Activated CD8-positive, alpha-beta memory T cell treated with anti-CD3 and anti-CD28 coated beads, Interleukin-2, amount 50 U/mL, for 4 hours (primary cell): ENCODE measurements at places on chromosomes 4 and X.

DNA sequence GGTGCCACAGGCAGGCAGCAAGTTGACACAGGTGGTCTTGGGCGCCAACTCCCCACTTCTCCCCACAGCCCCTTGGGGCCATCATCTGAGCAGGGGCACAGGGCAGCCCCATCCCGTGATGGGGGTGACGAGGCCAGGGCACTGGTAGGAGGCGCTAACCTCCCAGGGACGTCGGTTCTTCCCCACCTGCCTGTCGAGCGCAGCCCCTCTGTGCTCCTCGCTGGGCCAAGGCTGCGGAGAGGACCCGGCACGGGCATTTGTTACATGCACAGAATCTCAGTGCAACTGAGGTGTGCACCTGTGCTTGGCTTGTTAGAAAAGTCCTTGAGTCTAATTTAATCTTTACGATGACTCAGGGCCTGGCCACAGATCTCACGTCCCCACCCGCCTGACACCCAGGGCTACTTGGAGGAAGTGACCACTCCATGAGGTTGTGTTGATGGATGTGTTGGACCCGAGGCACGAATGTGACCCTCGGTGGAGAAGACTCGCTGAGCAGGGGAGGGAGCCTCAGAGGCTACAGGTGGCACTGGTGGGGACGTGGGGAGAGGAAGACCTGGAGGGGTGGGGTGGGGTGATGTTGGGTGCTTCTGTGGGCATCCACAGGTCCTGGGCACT, 3.1 kb upstream of the SH3TC1 start:
- DNase-seq = no peak

- no peak for DNase-seq
Measured at GRCh38 chr4:83241132-83241531, 43.5 kb downstream of the COQ2 start.

- no peak for DNase-seq
Measured at GRCh38 chr4:109206620-109207019, 95.8 kb downstream of the COL25A1 start.

- DNase-seq = no peak
Measured at GRCh38 chrX:9396930-9397329, 67.9 kb upstream of the TBL1X start.

GRCh38 chr4:38950159-38950558, 82.0 kb downstream of the TMEM156 start:
- DNase-seq = no peak

- DNase-seq = no peak
Measured at GRCh38 chr4:48032721-48033120, 16.1 kb downstream of the NIPAL1 start.

GRCh38 chr4:173405840-173406606, 7.1 kb upstream of the SCRG1 start:
- no peak for DNase-seq

DNA sequence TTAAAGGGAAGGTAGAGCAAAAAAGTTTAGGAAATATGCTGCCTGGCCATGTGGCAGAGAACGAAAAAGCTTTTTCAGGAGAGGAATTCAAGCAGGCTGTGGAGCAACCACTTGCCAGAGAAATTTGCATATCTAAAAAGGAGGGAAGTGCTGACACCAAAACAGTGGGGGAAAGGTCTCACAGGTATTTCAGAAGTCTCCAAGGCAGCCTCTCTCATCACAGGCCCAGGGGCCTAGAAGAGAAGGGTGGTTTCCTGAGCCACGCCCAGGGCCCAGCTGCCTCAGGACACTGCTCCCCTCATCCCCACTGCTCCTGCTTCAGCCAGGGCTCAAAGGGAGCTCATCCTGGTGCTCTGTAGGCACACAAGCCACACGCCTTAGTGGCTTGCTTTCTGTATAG, 29.9 kb upstream of the STS start:
- no peak for DNase-seq

GRCh38 chr4:140637836-140638235, 69.1 kb upstream of the UCP1 start:
- DNase-seq = no peak

DNA sequence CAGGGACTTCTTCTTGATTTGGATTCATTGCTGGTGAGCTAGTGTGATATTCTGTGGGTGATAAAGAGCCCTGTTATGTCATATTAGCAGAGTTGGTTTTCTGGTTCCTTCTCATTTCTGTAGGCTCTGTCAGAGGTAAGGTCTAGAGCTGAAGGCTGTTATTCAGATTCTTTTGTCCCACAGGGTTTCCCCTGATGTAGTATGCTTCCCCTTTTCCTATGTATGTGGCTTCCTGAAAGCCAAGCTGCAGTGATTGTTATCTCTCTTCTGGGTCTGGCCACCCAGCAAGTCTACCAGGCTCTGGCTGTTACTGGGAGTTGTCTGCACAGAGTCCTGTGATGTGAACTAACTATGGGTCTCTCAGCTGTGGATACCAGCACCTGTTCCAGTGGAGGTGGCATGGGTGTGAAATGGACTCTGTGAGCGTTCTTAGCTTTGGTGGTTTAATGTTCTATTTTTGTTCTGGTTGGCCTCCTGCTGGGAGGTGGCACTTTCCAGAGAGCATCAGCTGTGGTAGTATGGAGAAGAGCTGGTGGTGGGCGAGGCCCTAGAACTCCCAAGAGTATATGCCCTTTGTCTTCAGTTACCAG, 373.7 kb downstream of the AR start:
- DNase-seq = no peak

- no peak for DNase-seq
Measured at GRCh38 chr4:122221322-122221721, 69.2 kb downstream of the BLTP1 start.

GRCh38 chrX:105870445-105870844, 48.1 kb downstream of the NRK start:
- DNase-seq = no peak

DNA sequence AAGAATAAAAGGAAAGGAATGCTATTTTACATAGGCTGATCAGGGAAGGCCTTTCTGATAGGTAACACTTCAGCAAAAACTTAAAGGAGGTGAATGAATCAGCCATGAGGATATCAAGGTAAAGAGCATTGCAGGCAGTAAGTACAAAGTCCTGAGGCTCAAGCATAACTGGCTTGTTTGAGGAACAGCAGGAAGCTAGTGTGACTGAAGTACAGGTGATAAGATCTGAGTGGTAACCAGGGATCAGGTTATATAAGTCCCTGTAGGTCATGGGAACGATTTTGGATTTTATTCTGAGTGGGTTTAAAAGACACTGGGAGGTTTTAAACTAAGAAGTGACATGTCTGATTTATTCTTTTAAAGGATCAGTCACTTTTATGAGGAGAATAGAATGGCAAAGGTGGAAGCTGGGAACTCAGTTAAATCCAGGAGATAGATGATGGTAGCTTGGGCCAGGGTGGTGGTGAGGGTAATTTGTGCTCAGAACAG, 47.1 kb upstream of the THOC2 start:
- DNase-seq = no peak

GRCh38 chr4:99832321-99832720, 15.7 kb downstream of the DAPP1 start:
- no peak for DNase-seq

- DNase-seq = no peak
Measured at GRCh38 chr4:3706111-3706511, 60.1 kb upstream of the ADRA2C start.

- no peak for DNase-seq
Measured at GRCh38 chrX:32293962-32294700, 917.2 kb downstream of the DMD start.

GRCh38 chr4:169485791-169486742, 126.3 kb downstream of the NEK1 start:
- no peak for DNase-seq

- DNase-seq = no peak
Measured at GRCh38 chr4:26300314-26301307, 20.2 kb upstream of the RBPJ start.

DNA sequence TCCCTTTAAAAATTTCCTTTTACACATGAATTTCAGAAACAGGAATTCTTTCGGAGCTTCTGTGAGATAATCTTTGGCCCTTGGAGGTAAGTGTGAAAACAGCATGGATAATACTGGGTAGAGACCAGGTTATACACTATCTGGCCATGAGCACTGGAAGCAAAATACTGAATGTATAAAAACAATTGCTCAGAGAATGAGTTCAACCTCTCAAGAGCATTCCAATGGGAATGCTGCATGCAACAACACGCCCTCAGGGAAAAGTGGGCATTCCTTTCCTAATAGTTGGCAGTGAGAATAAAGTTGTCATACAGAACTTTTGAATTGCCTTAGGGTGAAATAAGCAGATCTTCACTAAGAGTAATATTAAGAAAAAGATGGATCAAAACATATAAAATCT, 574.8 kb upstream of the DIPK2B start:
- DNase-seq = no peak
